Activated T-helper 2 cell treated with anti-CD3 and anti-CD28 coated beads, Interferon-gamma antibody, Interleukin-2, Interleukin-4, amounts not matched to agents 10 μg/mL and 5 μg/mL and 100 μg/mL, durations not matched to agents 14 hours and 24 hours and 36 hours (primary cell): ENCODE measurements at places on chromosomes 4 and X.

DNA sequence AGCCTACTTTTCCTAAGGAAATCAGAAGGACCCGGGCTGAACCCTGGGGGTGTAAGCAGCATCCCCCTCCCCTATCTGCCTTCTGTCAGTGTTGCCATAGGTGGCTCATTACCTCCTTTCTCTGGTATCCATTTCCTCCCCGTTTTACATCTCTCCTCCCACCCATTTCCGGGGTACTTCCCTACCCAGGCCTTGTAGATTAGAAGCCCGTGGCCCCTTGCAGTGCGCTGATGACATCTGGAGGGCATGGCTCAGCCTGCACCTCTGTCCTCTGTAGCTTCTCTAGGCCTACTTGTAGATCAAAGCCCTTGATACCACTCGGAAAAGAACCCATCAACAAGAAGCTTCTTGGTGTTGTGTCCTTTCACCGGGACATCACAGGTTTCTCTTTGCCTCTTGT, 71.8 kb downstream of the NBDY start:
- DNase-seq = peak; percentile 39

- no peak for DNase-seq
These were observed 115.6 kb upstream of the NALF2 start for GRCh38 chrX:69388526-69388925.

DNA sequence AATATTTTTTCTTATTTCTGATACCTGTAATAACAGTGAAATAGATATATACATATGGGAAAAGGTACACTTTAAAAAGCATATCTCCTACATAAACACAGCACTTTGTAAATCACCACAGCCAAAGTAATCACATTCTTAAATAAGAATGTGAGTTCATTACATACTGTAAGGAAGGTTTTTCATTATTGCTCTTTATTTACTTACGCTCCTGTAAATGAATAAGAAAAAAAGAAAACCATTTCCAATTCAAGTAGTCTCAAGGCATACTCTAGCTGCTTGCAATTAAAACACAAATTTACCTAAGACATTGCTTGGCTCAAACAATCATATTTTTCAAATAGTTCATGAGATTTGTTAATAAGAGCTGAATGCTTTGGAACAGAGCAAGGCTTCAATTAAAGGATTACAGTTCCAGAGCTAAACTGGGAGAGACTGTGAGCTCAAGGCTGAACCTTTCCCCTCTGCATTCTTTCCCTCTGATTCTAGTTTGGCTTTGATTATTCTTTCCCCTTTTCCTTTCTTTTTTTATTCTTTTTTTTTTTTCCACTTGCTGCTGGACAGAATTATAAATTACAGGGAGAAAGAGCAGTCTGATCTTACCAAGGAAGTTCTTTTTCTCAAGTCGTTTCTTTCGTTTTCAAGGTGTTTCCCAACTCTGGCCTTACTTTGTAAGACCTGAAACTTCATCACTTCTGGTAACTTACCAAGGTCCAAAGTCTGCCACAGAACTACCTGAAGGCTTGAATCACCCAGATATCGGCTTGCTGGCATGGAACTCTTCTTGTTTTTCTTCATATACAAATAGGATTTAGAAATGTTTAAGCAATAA, 278.3 kb downstream of the INPP4B start:
- no peak for DNase-seq

DNA sequence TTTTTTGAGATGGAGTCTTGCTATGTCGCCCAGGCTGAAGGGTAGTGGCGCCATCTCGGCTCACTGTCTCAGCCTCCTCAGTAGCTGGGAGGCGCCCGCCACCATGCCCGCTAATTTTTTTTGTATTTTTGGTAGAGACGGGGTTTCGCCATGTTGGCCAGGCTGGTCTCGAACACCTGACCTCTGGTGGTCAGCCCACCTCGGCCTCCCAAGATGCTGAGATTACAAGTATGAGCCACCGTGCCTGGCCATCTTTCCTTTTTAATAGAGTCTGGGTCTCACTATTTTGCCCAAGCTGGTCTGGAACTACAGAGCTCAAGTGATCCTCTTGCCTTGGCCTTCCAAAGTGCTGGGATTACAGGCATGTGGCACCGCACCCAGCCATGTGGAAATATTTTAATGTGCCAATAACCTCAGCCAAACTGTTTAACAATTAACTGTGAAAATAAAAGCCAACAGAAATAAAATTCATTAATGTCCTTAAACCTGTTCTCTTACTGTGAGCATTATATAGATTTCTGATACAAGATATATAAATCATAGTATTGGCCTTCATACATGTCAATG, 16.3 kb downstream of the PDS5A start:
- DNase-seq = no peak

DNA sequence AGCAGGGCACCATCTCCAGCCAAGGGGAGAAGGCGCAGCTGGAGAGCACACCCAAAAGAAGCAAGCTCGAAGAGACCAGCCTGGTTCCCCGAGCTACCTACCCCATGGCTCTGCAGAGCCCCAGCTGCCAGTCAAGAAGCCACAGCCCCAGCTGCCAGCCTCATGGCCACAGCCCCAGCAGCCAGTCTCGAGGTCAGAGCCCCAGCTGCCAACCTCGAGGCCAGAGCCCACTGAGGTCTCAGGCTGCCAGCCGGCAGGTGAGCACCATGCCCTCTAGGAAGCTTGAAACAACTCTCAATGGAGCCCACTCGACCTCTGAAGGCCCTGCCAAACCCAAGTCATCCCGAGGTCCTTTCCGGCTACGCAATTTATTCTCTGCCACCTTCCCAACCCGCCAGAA, 27.0 kb upstream of the PRPS1 start:
- no peak for DNase-seq

DNA sequence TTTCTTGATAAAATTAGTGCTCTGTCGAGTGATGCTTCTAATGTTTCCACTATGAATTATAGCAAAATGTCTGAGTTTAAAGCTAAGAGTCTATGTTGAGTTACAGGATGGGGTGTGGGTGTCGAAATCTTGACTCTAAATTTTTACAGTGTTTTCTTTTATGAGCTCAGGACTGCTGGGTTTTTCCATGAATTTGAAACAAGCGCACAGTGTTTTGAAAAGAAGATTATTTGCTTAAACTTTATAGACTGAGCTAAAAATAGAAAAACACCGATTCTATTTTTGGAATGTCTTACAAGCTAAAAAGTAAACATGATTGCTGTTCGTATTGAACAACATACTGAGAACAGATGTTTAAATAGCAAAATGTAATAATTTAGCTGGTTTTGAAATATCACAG, 7.5 kb downstream of the PTTG2 start:
- DNase-seq = no peak

GRCh38 chrX:39896951-39897740, 200.6 kb downstream of the BCOR start:
- no peak for DNase-seq

GRCh38 chr4:84258905-84259830, 239.9 kb downstream of the NKX6-1 start:
- no peak for DNase-seq

- no peak for DNase-seq
These were observed 201.7 kb upstream of the AFF2 start for GRCh38 chrX:148298737-148299136.

DNA sequence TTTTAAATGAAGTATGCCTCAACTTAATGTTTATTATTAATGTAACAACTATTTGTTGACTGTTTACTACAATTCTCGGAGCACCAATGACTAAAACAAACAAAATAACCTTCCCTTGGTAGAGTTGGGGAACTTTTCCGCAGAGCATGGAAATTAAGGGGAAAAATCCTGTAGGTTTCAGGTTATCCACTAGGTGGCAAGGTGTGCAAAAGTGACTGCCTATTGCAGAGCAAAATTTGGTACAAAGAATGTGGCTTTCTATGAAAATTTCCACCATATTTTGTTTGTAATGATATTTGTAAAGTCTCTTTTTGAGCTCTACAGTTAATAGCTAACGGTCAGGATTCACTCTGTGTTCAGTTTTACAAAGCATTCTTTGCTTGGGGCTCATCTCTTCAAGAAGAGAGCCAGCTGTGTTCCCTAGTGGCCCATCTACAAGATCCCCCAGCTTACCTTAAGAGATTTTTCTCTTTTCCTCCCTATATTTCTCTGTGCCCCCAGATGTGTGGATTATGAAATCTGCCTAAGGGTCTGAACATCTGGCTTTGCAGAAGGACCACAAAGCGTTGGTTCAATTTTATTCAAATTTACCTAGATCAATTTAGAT, 61.1 kb downstream of the FBXO8 start:
- no peak for DNase-seq

- peak; percentile 48 for DNase-seq
These were observed 500 bp downstream of the GAR1 start for GRCh38 chr4:109816082-109816442.

DNA sequence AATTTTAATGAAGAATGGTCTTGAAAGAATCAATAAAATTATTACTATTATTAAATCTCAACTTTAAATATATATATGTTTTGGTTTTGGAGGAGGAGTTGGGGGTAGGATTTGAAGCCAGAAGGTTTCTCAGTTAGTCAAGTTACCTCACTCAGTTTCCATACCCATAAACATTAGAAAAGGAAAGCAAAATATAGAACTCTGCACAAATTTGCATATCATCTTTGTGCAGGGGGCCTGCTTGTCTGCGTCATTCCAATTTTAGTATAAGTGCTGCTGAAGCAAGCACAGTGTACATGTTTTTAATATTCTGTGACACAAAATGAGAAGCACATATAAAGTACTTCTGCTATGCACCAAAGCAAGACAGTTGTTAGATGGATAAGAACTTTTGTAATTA, 47.5 kb upstream of the SCRG1 start:
- no peak for DNase-seq

DNA sequence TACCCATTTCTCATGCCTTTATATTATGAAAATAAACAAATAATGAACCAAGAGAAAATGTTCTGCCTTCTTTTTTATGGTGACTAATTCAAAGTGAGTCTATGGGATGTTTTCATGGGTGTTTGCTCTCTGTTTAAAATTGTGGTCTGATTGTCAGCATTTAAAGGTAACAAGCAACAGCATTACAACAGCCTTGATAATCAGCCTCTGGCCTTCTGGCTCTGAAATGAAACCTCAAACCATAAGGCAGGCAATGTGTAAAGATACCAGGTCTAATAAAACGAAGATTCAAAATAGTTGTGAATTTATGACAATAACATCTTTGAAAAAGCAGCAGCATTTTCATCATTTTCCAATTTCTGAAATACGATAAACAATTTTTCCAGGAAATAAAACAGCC, 63.7 kb downstream of the FAM13A start:
- no peak for DNase-seq

- no peak for DNase-seq
These were observed 326.4 kb downstream of the DCHS2 start for GRCh38 chr4:154164931-154165839.

DNA sequence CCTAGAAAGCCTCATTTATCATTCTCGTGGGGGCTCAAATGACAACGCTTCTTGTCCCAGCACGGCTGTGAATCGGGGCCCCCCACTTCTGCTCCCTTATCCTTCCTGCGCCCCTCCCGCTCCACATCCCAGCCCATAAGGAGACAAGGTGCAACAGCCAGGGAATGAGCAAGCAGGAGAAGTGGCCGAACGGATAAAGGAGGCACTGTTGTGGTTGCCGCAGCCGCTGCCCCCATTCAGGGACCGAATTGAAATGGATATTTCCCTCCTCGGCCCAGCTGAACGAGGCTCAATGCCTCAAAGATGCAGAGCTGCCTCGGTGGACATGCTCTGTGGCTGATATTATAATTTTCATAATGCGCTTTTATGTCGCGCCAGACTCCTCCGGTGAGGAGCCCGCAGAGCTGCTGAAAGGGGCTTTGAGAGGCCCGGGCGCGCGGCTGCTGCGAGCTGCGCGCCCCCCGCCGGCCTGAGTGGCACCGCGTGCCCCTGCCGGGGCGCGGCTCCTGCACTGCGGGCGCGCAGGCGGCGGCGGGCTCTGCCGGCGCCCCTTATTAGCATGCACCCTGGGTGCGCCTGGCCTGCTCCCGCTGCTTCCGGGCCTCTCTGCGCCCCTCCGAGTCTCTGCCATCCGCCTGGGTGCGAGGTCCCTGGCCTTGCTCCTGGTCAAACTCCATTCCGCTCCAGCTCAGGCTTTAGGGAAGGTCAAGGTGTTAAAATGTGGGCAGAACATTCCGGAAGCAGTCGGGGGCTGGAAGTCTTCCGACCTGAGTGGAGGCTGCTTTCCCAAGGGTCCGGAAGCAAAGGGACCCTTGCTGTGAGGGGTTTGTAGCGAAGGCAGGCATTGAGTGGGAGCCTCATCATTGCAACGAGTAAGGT, 68.2 kb upstream of the TMEM33 start:
- no peak for DNase-seq

GRCh38 chr4:27040356-27040755, 179.7 kb downstream of the STIM2 start:
- no peak for DNase-seq

DNA sequence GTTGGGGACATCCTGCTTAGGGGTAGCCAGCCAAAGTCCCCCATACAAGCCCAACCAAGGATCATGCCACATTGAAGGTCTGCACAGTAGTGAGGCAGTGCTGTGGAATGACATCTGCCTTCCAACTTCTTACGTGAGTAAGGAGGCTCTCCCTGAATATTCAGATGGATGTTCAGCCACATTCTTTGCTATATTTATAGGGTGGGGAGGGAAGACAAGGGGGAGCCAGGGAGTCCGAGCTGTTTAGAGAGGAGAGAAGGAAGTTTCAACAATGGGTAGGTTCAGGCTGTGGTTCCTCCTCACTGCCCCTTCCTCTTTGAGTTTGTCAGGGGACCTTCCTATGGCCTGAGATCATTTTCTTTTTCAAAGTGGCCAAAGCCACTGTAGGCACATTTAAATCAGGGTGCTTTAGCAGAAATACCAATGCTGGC, 29.8 kb downstream of the MSN start:
- no peak for DNase-seq

DNA sequence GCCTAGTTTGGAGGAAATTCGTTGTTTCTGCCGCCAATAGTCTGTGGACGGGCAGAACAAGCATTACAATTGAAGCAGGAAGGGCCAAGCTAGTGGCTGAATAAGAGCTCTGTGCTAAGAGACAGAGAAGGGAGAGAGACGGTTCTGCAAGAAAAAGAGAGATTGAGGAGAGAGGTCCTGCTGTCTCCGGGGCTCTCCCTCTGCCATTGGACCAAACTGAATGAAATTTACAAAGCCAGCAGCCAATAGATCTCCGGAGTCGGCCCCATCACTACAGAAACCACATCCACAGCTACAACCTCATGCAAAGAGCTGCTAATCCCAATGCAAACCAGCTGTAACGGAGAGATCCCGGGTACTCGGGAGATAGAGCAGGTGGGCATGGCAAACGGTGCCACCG, at the start of gene NLGN4X:
Gene NLGN4X (minus strand): TSS at position 148 of the 400 bp plus-strand sequence. CDS start 77,401 bp downstream, outside the sequence.
- no peak for DNase-seq

DNA sequence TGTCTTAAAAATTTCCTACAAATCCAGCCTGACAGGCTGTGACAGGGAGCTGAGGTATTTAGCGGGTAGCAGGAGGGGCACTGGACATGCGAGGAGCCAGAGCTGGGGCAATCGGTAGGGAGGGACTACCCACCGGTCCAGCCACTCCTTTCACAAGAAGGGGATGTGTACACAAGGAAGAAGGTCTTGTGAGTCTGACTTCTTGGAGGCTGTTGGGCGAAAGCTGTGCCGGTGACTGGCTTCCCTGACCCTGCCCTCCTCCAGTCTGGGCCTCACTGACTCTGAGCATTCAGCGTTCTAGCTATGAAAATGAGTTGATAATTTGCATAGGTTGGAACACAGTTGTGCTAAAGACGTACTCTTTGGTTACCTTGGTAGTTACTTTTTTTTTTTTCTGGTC, 12.7 kb upstream of the CXCL8 start:
- no peak for DNase-seq

GRCh38 chr4:154208424-154208823, 283.2 kb downstream of the DCHS2 start:
- no peak for DNase-seq
